ENCODE measurements at places on chromosomes 5 and 9.

DNA sequence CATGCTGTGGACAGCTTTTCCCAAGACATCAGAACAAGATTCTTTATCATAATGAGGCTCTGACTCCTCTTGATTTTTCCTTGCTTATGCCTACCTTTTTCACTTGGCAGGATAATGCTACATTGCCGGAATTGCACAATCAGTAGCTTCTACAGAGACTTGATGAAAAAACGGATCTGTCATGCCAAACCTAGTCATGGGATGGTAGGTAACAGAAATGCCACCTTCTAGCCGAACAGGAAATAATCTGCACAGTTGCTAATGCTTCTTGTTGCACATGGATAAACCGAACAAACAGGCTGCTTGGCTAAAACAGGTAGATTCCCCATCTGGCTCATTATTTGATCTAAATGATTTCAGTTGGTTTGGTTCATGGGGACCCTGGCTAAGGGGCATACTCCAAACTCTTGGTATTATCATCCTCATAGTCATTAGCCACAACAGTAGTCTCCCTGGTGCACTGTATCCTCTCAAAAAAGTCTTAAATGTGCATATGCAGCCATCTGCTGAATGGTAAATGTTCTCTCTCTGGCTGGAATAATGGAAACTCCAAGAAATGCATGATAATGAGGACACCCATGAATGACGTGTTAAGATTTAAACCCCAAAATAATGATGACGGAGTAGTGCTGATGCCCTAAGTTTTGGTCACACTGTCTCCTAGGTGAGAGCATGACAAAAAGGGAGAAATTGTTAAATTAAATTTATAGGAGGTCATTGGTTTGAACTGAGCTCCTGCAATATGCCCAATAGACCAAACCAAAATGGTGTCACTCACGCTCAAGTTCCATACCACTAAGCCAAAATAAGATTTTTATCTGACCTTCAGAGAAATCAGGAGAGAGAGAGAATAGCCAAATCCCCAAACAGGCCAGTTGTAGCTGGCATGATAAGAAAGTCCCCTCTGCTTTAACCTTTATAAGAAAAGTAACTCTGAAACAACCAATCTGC is 47.0 kb downstream of the RAPGEF1 start:
- DNase-seq, result peak; percentile 45

- no peak for DNase-seq
Measured at GRCh38 chr5:60352992-60353599, 346.9 kb downstream of the DEPDC1B start.

DNA sequence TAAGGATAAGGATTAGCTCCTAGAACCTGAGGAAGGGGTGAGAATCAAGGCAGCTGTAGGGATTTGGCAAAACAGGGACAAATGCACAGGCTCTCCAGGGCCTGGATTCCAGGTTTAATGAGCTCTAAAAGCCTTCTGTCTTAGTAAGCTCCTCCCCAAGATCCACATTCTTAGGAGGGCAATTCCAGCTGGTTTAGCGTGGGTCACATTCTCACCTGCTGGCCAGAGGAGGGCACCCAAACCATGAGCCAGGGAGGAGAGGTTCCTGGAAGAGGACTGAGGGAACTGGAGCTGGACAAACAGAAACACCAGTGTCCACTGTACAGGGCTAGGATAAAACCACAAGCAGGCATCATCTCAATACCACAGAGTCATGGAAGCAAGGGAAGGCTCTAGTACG is 480.0 kb downstream of the CCDC171 start:
- no peak for DNase-seq

DNA sequence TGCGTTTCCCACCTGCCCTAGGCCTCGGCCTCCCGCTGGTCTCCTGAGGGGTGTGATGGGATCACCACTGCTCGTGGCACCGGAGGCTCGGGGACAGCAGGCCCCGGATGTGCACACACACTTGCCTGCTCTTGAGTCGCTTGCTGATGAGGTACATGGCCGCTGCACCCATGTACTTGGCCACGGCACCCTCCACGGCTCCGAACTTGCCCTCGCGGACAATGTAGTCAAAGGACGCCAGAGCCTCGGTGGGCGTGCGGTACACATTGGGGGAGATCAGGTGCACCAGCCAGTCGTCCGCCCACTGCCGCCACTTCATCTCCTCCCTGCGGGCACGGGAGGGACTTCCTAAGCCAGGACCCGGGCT is 4.7 kb downstream of the PTGES2 start:
- no peak for DNase-seq

GRCh38 chr5:177994063-177994462 is 2.0 kb downstream of the PROP1 start:
- DNase-seq, result no peak

- no peak for DNase-seq
Measured at GRCh38 chr9:24189986-24190385, 355.7 kb downstream of the IZUMO3 start.

DNA sequence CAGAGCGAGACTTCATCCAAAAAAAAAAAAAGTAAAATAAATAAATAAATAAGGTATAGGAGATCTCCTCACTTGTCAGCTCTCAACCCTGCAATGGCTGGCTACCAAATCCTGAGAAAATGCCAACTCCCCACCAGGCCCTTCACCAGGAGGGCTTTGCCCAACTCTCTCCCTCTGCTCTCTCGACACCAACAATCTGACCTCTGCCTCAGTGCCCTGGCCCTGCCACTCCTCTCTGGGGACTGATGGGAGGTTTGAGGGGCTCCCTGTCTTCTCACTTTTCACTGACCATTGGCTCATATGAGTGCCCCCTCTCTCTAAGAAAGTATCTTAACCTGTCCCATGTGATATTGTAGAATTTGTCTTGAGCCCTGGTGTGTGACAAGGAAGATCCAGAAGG is 52.6 kb upstream of the SH3PXD2B start:
- DNase-seq, result no peak

- peak; percentile 70 for DNase-seq
Measured at GRCh38 chr9:8733131-8733954, 933.8 kb upstream of the DMAC1 start.

GRCh38 chr5:103425686-103426454 is 136.7 kb downstream of the NUDT12 start:
- no peak for DNase-seq

GRCh38 chr5:57889558-57889957 is 406.9 kb upstream of the ACTBL2 start:
- DNase-seq, result no peak

GRCh38 chr5:132008961-132009680 is 2.3 kb downstream of the ACSL6 start:
- DNase-seq, result no peak

DNA sequence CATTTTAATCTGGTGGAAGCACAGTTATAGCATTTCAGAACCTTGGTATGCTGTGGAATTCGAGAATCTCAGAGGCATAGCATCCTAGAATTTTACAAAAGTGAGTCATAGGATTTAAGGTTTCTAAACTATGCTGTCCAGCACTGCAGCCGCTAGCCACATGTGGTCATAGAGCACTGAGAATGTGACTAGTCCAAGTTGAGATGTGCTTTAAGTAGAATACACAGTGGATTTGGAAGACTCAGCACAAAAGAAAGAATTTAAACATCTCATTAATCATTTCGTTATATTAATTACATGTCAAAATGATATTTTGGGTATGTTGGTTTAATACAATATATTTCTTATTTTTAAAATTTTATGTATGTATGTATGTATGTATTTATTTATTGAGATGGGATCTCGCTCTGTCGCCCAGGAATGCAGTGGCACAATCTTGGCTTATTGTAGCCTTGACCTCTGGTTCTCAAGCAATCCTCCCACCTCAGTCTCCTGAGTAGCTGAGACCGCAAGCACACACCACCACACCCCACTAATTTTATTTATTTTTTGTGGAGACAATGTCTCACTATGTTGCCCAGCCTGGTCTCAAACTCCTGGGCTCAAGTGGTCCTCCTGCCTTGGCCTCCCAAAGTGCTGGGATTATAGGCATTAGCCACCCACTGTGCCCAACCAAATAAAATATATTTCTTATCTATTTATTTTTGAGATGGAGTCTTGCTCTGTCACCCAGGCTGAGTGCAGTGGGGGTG is 20.4 kb upstream of the RPS14 start:
- DNase-seq, result no peak

DNA sequence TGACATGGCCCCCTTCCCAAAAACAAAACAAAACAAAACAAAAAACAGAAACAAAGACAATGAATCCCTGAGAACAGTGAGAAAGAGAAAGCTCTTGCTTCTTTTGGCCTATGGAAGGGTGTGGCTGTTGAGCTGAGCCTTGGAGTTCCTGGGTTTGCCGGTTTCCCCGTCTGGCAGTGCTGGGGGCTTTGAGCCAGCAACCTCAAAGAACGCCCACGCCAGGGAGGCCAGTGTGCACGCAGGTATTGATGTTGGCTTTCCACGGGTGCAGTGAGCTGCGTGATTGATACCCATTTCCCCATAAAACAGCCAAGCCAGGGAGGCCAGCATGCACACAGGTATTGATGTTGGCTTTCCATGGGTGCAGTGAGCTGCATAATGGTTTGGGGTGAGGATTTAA is 8.3 kb upstream of the LCN1 start:
- no peak for DNase-seq

GRCh38 chr5:4700069-4700468 is 440.1 kb upstream of the ADAMTS16 start:
- peak; percentile 39 for DNase-seq

DNA sequence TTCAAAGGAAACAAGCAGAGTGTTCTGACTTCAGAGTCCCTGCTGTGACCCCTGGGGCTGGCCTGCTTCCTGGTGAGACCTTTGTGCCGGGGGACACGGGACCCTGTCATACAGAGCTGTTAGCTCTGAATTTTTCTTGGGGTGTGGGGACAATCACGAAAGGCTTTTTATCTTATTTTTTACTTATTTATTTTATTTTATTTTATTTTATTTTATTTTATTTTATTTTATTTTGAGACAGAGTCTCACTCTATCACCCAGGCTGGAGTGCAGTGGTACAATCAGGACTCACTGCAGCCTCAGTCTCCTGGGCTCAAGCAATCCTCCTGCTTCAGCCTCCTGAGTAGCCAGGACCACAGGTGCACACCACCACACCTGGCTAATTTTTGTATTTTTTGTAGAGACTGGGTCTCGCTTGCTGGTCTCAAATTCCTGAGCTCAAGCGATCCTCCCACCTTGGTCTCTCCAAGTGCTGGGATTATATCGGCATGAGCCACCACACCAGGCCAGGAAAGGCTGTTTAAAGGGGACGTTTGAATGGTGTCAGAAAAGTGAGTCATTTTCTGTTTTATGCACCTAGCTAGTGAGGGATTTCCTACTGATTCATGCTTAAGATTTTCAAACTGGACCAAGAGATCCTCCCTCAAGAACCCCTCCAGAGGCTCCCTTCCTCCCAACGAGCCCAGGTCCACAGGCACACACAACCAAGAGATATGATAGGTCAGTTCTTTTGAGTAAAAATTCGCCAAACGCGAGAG is 75.7 kb downstream of the OLFM1 start:
- DNase-seq, result no peak

DNA sequence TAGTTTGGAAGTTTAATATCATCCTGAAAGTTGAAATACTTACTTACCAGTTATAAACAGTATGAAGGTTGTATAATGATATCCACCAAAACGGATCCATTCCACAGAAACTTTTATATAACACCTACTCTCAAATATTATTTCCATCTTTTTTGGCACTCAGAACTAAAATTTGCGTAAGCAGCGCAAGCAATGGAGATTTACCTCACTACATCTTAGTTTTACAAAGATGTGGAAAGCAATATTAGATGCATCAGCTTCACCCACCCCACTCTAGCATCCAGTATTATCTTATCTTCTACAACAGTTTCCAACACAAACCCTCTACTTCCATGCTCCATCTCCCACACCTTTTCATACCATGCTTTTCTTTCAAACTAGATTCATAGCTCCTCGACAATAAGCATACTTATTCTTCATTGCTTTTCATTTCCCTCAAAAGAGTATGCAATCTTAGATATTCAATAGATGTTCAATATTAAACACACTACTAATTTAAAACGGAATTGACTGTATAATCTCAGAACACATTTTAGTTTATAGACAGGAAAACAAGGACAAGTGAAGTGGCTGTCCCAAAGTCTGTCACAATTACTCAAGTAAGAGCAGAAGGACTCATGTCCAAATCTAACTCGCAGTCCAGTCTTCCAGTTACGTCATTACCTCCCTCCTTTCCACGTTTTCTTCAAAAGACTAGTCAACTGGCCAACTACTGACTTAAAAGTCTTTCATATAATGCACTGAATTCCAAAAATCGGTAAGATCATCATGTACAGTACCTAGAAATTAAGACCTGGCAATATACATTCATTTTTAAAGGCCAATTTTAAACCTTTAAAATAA is 2.2 kb downstream of the PPP2CA start:
- DNase-seq, result no peak

- DNase-seq, result no peak
Measured at GRCh38 chr9:97985058-97985861, 2.1 kb downstream of the ANP32B start.

DNA sequence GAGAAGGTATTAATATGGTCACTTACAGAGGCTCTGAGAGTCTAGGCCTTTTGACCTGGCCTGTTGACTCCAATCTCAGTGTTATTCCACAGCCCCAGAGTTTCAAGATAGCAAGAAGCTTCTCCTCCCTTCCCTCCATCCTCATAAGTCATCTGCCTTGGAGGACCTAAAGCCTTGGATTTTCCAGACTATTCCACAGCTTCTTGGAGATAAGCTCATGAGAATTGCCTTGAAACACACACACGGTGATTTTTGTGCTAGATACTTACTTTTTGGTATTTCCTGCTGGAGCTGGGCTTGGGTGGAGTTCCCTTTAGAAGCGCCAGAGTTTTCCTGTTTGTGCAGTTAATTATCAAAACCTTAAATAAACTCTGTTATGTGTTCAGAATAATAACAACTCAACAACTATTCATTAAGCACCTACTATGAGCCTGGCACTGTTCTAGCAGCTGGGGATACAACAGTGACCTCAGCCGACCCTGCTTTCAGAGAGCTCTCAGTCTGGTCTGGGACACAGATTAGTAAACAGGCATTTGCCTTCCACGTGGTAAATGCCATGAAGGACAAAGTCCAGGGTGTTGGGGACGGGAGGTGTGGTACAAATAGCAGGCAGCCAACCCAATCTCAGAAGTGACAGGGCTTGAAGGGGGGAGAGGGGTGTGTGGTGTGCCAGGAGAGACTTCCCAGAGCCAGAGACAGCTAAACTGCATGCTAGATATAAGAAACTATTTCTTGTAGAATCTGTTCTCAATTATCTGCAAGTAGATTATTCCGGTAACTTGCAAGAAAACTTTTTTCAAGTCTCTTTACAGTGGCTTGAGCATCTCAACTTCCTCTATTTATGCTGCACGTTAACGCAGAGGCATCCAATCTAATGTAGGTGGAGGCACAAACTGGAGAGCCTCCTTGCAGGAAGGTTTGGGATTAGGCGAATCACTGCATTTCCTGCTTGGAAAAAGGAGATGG is 55.9 kb upstream of the KLF9 start:
- no peak for DNase-seq

GRCh38 chr5:36928947-36929346 is 52.4 kb downstream of the NIPBL start:
- no peak for DNase-seq

- no peak for DNase-seq
Measured at GRCh38 chr5:59843511-59844213, 49.9 kb downstream of the PDE4D start.

DNA sequence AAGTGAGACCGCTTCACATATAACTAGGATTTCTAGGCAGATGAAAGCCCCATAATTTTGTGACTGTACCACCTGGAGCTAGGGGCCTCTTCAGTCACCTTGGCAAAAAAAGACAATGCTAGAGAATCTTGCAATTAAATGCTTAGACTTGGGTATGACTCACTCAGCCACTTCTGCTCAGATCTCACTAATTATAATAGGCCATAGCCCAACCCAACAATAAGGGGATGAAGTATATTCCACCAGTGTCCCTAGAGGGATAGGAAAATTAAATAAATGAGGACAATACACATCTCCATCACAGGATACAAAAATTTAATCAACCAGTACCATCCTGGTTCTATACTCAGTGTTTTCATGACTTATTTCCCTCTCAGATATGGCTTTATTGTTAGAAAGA is 1079.9 kb upstream of the C9orf72 start:
- DNase-seq, result no peak
